Stimulated activated CD8-positive, alpha-beta memory T cell treated with anti-CD3 and anti-CD28 coated beads, Interleukin-4, amount 100 ng/mL, for 1 hour (primary cell): ENCODE measurements at places on chromosomes 1 and 21.

DNA sequence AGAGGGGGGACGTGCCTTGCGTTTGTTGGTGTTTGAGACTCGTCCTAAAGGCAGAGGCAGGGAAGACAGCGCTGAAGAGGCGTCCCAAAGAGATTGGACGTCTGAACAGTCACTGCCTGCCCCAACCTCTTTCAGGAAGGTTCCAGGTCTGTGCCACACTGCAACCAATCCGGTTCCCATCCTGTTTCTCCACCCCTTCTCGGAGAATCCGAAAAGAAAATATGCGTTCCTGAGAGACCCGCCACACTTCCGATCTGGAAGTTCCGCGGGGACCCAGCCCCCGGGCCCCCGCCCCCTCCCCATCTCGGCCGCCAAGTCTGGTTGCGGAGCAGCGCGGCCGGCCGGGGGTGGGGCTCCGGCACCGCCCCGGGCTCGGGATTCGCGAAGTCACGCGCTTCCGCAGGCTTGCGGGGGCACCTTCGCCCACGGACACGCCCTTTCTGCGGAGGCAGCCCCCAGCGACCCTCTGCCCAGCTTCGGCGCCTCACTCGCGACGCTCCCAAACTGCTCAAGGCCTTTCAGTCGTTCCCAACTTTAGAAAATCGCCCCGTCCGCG, 124.5 kb upstream of the DPYD start:
- DNase-seq, result no peak

- DNase-seq, result no peak
Measured at GRCh38 chr1:175317779-175318178, 125.2 kb upstream of the KIAA0040 start.

DNA sequence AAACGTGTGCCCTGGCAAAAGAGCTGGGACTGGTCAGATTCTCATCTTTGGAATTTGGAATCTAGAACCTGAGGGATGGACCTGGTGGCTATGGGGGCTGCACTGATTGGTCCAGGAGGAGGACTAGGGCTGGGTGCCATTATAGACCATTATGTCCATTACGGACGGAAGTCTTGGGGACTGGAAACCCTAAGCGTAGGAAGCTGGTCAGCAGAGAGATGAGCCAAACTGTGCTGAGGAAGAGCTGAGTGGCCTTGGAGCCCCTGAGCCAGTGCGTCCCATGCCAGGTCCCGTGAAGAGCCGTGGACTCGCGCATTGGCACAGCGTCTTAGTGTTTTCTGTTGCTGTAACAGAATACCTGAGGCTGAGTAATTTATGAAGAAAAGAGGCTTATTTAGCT, 10.0 kb downstream of the MRAP start:
- no peak for DNase-seq

- DNase-seq, result no peak
Measured at GRCh38 chr1:40901886-40902852, 40.0 kb upstream of the CITED4 start.

DNA sequence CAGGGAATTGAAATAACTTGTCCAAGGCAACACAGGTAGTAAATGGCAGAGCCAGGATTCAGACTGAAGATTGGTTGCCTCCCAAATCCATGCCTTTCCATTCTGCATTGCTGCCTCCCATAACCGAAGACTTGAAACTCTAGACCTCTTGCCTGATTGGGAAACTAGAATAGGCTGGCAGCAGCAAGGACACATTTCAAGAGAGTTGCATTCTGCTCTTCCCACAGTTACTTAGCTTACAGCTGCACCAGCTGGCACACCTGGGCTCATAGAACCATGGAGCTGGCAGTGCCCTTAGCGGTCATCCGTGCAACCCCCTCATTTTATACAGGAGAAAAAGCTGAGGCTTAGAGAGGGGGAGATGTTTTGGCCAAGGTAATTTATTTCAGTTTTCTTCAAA, 8.0 kb downstream of the TRNAU1AP start:
- DNase-seq, result no peak

- DNase-seq, result no peak
Measured at GRCh38 chr21:46392921-46393320, 65.8 kb upstream of the DIP2A start.

DNA sequence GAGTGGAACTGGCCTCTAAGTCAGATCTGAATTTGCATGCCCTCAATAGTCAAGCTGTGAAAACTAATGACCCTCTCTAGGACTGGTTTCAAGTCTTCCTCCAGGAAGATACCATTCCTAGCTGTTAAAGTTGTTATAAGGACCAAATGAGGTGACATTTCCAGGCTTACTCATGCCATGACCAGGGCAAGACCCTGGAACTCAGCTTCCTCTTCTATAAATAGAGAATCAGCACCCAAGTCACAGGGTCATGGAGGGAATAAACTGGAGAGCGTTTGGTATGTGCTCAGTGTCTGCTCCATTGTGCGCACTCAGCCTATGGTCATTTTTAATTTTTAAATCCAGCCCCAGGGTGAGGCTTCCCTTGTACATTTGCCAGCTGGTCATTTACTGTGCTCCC, 2.5 kb downstream of the S100A9 start:
- no peak for DNase-seq

- DNase-seq, result no peak
Measured at GRCh38 chr21:44258056-44258725, 3.5 kb downstream of the DNMT3L start.

- no peak for DNase-seq
Measured at GRCh38 chr1:192513196-192513595, 62.4 kb upstream of the RGS1 start.

DNA sequence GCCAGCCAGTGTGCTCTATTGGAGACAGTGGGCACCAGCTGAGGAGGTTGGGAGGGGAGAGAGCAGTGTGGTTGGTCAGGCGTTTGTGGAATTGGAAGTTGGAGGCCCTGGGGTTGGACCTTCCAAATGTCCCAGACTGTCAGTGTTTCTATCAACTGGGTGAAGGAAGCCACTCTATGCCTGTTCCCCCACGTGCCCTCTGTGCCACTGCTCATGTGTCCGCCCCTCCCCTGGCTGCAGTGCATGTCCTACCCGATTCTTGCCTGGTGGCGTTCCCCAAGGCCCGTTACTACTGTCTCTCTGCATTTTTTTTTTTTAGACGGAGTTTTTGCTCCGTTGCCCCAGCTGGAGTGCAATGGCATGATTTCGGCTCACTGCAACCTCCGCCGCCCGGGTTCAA, 21.1 kb downstream of the ADORA1 start:
- no peak for DNase-seq
